ENCODE measurements at places on chromosomes 7 and 10.

- no peak for DNase-seq
These were observed 26.6 kb downstream of the PHTF2 start for GRCh38 chr7:77825131-77825530.

DNA sequence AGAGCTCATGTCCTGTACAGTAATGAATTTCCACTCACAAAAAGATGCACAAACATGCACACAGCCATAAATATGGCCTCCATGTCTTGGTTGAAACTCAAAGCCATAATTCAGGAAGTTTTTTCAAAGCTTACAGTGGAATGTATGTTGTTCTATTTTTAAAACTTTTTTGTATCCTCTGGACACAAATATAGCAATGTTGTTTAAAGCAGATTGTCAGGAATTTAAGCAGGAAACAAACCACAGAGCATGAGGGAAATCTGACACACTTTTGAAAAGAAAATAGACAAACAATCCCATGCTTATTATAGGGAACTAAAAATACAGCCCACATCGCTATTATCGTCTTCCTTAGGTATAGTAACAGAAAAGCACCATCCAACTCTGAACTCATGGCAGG lies 21.5 kb downstream of the LRRN3 start:
- no peak for DNase-seq

DNA sequence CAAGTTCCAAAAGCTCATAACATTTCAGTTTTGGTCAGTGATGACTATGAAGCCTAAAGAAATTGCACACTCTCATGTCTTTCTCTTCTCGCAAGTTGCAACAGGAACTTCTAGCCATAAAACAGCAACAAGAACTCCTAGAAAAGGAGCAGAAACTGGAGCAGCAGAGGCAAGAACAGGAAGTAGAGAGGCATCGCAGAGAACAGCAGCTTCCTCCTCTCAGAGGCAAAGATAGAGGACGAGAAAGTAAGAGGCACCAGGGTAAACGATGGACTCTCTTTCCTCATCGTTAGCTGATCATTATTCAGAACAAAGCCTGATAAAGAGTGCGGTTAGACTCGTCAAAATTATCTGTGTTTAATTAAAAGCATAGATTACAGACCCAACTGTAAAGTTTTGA lies 94.7 kb downstream of the HDAC9 start:
- DNase-seq, result no peak

DNA sequence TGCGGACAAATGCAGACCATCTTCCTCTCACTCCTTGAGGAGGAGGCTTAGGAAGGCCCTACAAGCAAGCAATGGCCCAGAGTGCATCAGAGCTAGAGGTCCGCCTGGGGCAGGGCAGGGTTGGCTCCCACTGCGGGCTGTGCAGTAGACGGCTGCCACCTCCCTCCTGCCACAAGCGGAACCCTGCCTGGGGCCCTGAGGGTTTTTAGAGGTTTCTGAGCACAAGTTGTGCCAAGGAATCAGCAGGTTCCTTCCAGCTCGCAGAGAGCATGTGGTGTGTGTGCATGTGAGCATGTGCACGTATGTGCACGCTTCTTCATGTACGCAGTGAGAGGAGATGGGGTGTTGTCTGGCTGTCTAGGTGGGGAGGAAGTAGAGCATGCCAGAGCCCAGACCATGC lies 25.9 kb upstream of the SMARCD3 start:
- DNase-seq, result no peak

GRCh38 chr10:80684259-80684658 lies 146.6 kb downstream of the SH2D4B start:
- no peak for DNase-seq

DNA sequence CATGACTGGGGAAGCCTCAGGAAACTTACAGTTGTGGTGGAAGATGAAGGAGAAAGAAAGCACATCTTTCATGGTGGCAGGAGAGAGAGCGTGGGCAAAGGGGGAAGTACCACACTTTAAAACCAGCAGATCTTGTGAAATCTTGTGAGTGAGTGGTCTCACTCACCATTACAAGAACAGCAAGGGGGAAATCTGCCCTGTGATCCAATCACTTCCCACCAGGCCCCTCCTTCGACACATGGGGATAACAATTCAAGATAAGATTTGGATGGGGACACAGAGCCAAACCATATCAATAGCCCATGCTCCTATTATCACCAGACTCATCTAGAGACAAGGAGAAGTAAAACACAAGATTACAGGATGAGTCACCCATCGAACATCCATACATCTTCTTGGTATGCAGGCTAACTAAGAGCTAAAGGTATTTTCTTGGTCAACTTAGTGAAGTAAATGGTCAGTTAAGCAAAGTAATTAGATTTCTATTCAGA lies 55.3 kb upstream of the YAE1 start:
- no peak for DNase-seq

DNA sequence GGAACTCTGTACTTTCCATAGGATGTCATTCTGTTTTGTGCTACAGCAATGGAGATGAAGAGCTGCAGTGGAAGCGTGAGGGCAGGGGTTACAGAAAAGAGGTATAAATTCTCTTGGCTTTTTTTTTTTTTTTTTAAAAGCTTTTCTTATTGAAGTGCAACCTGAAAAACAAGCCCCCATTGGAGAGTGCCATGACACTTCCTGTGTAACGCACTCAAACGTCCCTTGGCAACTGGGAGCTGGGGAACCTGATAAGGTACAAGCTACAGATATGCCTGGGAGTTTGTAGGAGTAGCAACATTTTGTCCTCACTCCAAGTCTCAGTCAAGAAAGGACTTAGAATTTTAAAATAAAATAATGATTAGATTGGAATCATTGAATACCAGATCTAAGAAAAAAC lies 512.1 kb downstream of the RPS24 start:
- DNase-seq, result no peak

DNA sequence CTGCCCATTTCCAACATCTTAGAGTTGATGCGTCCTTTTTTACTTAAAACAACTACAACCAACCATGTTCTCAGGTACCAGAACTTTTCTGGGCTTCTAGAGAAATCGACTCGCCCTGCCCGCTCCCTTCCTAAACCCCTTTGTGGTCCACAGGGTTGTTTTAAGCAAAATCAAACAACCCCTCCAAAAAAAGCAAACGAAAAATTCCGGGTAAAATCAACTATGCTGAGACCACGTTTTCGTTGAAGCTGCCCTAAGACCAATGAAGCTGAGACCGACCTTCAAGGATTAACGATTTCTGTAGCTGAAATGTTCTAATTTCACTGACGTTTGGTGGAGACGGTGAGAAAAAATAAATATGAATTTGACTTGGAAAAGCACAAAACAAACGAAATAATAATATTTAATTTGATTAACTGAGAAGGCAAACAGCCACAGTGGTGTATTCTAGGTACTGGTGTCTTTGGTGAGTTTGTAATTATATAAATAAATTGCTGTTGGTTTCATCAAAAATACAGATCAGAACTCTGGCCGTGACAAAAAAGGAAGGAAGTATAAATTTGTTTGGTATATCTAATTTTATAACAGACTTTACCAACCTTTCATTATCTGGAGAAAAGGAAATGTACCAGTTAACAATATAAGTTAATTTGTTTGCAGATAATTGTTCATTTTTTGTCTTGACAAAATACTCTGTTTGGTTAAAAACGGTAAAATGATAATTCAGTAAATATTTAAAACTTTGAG lies 4.7 kb upstream of the IGF2BP3 start:
- no peak for DNase-seq

- no peak for DNase-seq
These were observed 1.5 kb downstream of the HBP1 start for GRCh38 chr7:107170051-107170915.

- no peak for DNase-seq
These were observed 69.4 kb downstream of the ZRANB1 start for GRCh38 chr10:125011171-125011925.

- DNase-seq, result no peak
These were observed 31.1 kb downstream of the PITRM1 start for GRCh38 chr10:3141351-3142005.
